Stimulated activated CD8-positive, alpha-beta memory T cell treated with anti-CD3 and anti-CD28 coated beads, Interleukin-4, amount 100 ng/mL, for 1 hour (primary cell): ENCODE measurements at places on chromosomes 5 and 9.

DNA sequence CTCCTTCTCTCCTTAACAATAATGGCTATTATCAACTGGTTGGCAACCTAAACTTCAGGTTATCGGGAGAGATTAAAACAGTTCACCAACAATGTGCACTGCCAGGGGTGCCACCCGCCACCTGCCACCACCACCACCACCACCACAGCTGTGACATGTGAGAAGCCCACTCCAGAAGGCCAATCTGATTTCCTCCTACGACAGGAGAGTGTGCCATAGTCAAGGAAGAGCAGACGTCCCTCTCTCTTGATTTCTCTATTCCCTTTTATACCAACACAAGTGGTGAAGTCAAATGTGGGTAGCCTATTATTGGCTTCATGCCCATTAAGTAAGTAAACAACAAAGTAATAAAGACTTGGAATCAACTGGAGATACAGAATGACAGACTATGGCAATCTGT lies 22.4 kb downstream of the GNAQ start:
- no peak for DNase-seq

DNA sequence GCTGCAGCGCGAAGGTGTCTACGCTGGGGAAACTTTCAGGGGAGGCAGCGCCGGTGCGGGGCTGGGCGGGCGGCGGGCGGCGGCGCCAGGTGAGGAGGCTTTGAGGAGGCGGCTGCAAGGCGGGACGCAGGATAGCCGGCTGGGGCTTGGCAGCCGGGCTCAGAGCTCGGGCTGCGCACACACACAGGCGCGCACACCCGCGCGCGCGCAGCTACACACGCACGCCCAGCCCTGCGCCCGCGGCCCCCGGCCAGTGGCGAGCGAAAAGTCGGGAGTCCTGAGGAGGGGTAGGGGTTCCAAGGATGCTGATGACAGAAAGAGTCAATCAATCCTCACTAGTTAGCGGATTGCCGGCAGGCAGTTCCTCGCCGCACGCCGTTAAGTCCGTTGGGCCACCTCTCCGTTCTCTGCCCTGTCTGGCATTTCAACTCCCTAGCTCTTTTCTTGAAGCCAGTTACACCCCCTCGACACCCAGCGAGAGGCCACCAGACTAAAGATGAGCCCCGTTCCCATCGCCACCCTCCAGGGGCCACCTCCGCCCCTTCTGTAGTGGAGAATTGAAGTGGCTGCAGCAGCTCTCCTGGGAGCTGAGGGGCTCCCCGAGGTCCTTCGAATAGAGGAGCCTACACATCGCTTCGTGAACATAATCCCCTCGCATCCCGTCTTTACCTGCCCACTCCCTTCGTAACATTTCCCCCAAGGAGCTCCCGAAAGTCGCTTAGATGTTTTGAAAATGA lies 1640.3 kb upstream of the C9orf72 start:
- DNase-seq, result no peak

GRCh38 chr5:3661755-3662296 lies 66.2 kb downstream of the IRX1 start:
- DNase-seq, result no peak

DNA sequence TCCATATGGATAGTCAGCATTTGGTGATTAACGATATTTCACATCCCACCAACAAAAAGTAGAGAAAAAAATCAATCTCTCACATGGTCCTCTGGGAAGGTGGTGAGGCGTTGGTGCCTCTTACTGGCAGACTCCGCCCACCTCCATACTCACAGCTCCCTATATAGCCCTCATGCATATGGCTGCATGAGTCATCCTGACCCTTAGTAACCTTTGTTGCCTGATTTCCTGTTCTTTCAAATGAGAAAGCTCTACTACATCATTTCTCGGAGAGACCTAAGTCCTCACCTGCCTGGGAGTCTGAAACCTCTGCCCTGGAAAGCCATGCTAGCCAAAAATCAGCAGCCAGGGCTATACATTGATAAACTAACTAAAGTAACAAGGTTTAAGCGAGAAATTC lies 33.3 kb upstream of the ABCA1 start:
- DNase-seq, result no peak

- no peak for DNase-seq
Observed at GRCh38 chr9:13274886-13275641, 4.4 kb downstream of the MPDZ start.

- no peak for DNase-seq
Observed at GRCh38 chr5:119808474-119808873, 179.1 kb downstream of the FAM170A start.
